ENCODE measurements at places on chromosomes 5 and 9.

GRCh38 chr9:27747450-27747849 is 174.2 kb upstream of the C9orf72 start:
- no peak overlapping the region for H3K27ac ChIP-seq
- no peaks in the 10 kb centered on the region for H3K36me3 ChIP-seq
- no peaks in the 10 kb centered on the region for H3K4me1 ChIP-seq
- H3K4me3 ChIP-seq, result no peak overlapping the region

- no peaks in the 10 kb centered on the region for H3K36me3 ChIP-seq
- H3K27me3 ChIP-seq, result no peaks in the 10 kb centered on the region
- H3K4me3 ChIP-seq, result no peak overlapping the region
Observed at GRCh38 chr5:13212886-13213285, 731.6 kb downstream of the DNAH5 start.

DNA sequence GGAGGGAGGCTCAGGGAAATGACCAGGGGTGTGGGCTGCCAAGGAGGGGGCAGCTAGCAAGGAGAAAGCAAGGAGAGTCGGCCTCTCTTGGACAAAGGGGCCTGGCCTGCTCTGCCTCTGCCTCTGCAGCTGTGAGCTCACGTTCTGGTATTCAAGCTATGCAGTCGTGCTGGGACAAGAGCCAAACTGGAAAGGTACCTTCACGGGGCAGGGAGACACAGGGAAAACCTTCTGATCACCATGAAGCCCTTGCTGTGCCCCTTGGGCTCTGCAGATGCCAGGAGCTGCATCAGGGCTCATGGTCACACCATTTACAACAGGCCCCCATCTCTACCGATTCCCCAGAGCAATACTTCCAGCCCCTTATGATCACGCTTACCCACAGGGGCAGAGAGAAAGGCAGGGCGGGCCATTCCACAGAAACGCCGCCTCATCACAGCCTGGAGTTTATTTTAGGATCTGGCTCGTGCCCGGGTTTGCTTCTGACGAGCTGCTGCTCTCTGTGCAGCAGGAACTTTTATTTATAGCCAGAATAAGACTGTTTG is 63.2 kb downstream of the PRRT1B start:
- no peak overlapping the region for H3K4me3 ChIP-seq
- no peaks in the 10 kb centered on the region for H3K27me3 ChIP-seq
- peak; percentile 65 for DNase-seq
- peak overlapping the region; percentile 90 for H3K27ac ChIP-seq
- peaks cover 13% of the 10 kb centered on the region for H3K36me3 ChIP-seq

- no peaks in the 10 kb centered on the region for H3K36me3 ChIP-seq
- no peaks in the 10 kb centered on the region for H3K27me3 ChIP-seq
- H3K4me3 ChIP-seq, result no peak overlapping the region
- H3K4me1 ChIP-seq, result no peaks in the 10 kb centered on the region
- H3K27ac ChIP-seq, result no peak overlapping the region
- no peak for DNase-seq
Observed at GRCh38 chr5:37495210-37495609, 116.1 kb downstream of the WDR70 start.

DNA sequence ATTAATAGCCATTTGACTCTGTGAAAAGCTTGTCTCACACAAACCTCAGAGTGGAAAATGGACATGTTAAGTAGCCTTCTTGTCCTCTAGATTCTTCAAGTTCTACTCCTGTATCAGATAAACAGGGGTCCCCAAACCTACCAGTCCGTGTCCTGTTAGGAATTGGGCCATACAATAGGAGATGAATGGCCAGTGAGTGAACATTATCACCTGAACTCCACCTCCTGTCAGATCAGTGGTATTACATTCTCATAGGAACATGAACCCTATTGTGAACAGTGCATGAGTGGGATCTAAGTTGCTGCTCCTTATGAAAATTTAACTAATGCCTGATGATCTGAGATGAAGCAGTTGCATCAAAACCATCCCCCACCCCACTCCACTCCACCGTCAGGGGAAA is 136.3 kb downstream of the TMEM232 start:
- peak; percentile 19 for DNase-seq
- no peaks in the 10 kb centered on the region for H3K36me3 ChIP-seq
- H3K27me3 ChIP-seq, result no peaks in the 10 kb centered on the region

DNA sequence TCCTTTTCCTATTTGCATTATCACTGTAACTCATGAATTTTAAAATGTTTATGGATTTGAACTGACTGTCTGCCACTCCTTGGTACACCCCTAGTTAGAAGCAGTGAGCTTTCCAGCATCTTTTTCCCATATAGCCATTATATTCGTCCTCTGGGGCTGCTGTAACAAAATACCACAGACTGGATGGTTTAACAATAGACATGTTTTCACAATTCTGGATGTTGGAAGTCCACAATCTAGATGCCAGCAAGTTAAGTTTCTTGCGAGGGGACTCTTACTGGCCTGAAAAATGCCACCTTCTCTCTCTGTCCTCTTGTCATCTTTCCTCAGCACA is 530.0 kb downstream of the SEMA5A start:
- no peaks in the 10 kb centered on the region for H3K36me3 ChIP-seq
- no peak overlapping the region for H3K4me3 ChIP-seq
- no peak for DNase-seq
- no peaks in the 10 kb centered on the region for H3K4me1 ChIP-seq
- no peak overlapping the region for H3K27ac ChIP-seq

Data from kidney (tissue), 22 donors.